ENCODE measurements at places on chromosomes 11 and 22.

GRCh38 chr11:78354408-78355308, 63.0 kb downstream of the GAB2 start:
- DNase-seq, result no peak

- DNase-seq, result no peak
Observed at GRCh38 chr22:42685941-42686653, 34.6 kb downstream of the A4GALT start.

GRCh38 chr11:128626913-128627665, 39.7 kb upstream of the ETS1 start:
- no peak for DNase-seq

DNA sequence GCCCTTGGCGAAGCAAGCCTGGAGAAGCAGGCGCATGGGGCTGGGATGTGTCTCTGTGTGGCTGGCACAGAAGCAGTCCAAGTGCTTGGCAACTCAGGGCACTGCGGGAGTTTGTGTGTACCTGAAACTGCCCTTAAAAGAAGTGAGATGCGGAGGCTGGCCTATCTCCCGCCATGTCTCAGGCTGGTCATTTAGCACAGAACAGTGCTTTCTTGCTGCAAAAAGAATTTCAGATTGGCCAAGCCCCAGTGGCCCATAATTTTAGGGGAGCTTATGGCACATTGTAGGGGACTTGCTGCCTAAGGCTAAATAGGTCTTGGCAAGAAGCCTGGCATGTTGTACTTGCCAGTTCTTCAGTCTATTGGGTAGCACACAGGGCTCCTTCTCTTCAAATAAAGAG, 16.4 kb downstream of the EHF start:
- DNase-seq, result no peak

DNA sequence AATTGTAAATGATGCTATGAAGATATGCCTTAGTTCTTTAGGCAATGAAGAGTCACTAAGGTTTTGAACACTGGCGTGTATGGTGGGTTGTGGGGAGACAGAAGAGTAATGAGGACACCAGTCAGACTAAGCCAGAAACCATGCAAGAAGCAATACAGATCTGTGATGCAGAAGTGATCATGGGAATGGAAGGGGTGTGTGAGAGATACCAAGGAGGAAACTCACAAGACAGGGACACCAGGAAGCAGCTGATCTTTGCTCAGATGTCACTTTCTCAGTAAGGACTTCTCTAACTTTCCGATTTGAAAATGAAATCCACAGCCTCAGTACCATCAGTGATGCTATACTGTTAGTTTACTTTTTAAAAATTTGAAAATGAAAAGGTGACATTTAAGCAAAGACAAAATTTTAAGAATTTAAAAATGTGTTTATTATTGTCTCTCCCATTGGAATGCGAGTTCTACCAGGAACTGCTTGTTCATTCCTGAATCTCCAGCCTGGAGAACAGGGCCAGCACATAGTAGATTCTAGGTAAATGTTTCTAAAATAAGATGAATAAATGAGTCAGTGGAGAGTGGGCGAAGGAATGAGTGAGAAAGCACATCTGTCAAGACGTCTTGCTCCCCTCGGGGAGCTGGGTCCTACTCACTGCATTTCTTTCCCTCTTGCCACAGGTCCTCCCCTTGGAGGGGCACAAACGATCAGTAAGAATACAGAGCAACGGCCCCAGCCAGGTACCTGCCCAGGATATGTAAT, 60.4 kb downstream of the KCNJ1 start:
- DNase-seq, result no peak

- no peak for DNase-seq
Observed at GRCh38 chr11:26830757-26831156, 108.9 kb upstream of the SLC5A12 start.

GRCh38 chr11:73950869-73951710, at the start of gene DNAJB13:
Gene DNAJB13 (plus strand): TSS chr11:73951026. CDS start chr11:73951070, 44 bp downstream.
- DNase-seq, result peak; percentile 39

- DNase-seq, result no peak
Observed at GRCh38 chr11:33634291-33634834, 66.3 kb downstream of the C11orf91 start.

DNA sequence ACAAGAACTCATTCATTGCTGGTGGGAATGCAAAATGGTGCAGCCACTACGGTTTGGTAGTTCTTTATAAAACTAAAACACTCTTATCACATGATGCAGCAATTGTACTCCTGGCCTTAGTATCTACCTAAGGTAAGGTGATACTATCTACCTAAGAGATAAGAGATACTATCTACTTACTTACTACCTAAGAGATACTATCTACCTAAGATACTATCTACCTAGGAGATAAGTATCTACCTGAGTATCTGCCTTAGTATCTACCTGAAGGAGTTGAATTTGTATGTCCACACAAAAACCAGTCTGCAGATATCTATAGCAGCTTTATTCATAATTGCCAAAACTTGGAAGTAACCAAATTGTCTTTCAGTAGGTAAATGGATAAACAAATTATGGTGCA, 29.0 kb upstream of the SMCO4 start:
- no peak for DNase-seq

- no peak for DNase-seq
Observed at GRCh38 chr22:30607300-30607930, 441 bp downstream of the TCN2 start.

GRCh38 chr11:95035316-95035715, 10.3 kb downstream of the KDM4E start:
- DNase-seq, result no peak

DNA sequence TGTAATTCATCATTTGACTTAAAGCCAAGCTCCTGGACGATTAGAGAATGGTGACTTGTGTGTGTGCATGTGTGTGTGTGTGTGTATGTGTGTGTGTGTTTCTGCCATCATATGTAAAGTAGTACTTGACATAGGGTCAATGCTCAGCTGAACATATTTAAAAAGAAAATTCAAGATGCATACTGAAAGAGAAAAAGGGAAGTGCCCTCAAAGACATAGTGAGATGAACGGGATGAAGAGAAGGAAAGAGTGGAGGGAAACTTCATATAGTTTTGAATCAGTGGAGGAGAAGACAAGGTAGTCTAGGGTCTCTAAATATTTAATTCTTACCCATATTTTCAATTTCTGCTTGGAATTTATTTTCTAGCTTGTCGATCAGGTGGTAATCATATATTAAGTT, 4.0 kb downstream of the TCN1 start:
- DNase-seq, result no peak

- DNase-seq, result no peak
Observed at GRCh38 chr11:124627546-124627945, 4.9 kb downstream of the TBRG1 start.

GRCh38 chr11:97966901-97967300, 1053.8 kb upstream of the CNTN5 start:
- no peak for DNase-seq

DNA sequence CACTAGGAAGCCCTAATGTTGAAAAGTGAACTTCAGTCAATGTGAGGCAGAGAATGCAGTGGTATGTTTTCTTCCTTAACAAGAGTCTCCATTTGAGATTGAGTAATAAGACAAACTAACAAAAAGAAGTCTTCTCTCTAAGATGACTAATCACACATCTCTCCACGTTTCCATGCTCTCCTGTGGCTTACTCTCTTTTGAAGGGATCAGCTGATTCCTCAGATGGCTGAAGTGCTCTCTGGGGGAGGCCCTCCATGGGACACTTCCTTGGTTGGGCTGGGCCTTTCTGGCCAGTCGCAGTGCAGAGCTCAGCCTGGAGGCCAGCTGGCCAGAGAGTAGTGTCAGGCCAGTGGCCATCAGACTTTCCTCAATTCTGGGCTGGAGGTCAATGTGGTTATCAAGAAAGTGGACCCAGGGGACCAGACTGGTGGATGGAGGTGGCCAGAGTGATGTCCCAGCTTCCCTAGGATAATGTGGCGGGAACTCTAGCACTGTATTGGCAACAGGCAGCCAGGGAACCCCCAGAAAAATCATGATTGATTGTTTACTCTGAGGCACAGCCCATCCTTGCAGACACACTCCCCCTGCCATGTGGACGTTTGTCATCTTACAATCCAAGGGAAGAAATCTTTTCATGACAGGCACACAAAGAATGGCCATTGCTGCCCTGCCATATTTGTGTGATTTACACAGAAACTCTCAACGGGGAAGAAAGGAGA, 14.5 kb downstream of the CSRP3 start:
- no peak for DNase-seq

DNA sequence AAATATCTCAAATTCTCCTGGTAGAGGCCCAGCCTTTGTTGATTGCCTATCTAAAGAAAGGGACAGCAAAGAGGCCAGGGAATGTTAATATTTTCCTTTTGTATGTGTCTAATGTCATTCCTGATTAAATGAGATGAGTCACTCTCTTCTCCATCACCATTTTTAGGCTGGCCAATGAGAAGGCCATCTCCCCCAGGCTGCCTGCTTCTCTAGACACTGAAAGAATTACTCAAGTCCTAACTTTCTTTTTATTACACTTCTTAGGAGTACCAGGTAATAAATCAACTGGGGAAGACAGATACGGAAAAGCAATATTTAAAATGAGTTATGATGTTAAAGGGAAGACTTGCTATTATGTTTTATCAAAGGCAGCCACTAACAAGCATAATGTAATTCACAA, 259.2 kb upstream of the SORL1-AS1 start:
- DNase-seq, result no peak

DNA sequence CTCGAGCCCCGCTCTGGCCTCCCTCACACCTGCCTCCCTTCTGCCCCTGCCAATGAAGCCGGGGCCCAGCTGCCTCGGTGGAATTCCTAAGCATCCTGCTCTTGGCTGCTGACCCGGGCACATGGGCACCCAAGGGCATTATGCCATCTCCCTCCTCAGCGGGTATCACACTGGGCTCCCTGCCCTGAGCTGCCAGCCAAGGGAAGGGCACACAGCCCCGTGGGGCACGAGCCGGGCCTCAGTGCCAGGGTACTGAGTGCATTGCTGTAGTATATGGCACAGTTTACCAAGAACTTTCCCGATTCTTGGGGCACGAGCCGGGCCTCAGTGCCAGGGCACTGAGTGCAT, 43.8 kb upstream of the JAM3 start:
- no peak for DNase-seq

GRCh38 chr11:43243927-43244326, 67.9 kb upstream of the API5 start:
- no peak for DNase-seq

- no peak for DNase-seq
Observed at GRCh38 chr11:73564903-73565302, 33.0 kb downstream of the FAM168A start.

- peak; percentile 93 for DNase-seq
Observed at GRCh38 chr11:96012086-96012824, 88.3 kb upstream of the MTMR2 start.

DNA sequence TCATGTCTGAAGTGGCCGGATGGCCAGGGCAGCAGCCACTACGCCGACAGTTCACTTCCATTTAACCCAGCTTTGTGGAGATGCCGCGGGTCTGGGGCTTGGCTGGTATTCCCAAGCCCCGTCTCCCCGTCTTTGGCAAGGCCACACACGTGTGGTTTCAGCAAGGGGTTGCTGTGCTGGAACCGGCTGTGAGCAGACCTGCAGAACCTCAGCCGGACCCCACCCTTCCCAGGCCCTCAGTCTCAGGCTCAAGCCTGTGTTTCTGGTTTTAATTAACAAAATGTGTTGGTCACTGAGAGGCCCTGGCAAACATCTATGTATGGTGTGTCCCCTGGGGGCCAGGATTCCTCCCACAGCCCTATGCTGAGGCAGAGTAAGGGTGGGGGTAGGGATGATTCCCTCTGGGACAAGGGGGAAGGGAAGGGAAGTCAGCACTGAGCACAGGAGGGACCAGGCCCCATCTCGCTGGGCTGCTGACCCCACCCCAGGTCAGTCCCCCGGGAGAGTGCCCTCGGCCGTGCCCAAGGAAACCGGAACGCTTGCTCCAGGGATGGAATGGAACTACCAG, 9.3 kb downstream of the OSBPL5 start:
- DNase-seq, result no peak

GRCh38 chr22:22408731-22409696, 99.5 kb downstream of the ZNF280B start:
- DNase-seq, result peak; percentile 37

- no peak for DNase-seq
Observed at GRCh38 chr22:46802608-46803027, 40.2 kb downstream of the TBC1D22A start.

- no peak for DNase-seq
Observed at GRCh38 chr11:76456571-76456970, 11.8 kb downstream of the EMSY start.

DNA sequence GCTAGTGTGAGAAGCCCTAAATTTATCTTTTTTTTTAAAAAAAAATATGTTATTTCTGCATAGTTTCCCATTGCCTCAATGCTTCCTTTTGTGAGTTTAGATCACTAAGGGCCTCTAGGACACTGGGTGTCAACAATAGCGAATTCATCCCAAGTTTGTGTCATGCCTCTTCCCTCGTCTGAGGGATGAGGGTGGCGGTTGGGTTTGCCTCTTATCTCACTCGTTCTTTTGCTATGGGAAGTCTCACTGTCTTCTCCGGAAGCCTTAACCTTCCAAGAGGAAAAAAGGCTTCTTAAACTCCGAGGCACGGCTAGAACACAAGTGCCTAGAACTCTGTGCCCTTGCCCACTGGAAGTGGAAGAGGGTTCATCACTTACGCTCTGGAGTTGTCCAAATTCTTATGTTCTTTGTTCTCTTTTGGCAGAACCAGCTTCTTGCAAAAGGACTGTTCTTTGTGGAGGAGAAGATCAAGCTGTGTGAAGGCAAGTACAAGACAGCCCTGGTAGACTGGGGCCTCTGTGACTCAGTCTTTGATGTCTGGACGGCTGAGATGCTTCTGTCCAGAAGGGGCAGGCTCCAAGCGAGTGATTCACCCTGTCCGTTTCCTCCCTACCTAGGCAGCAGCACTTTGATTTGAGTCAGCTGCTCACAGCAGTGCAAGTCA, 78.5 kb downstream of the TRAF6 start:
- peak; percentile 53 for DNase-seq

DNA sequence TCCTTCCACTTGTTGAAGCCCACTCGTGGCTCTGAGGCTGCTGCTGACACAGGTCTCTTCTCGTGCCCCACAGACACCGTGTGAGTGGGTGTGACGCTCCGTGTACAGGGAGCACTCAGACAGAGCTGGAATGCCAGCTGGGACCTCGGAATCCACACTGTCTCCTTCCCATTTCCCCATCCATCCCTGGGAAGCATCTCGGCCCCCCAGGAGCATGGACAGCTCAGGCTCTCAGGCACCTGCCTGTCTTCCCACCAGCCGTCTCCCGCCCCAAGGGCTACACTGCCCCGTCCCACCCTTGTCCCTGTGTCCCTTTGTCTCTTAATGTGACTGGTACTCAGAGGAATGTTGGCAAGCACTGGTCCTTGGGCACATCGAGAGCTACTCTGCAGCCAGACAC, 63.8 kb downstream of the ARHGAP8 start:
- no peak for DNase-seq

GRCh38 chr11:77474684-77475060, 778 bp upstream of the PAK1 start:
- DNase-seq, result no peak

- DNase-seq, result no peak
Observed at GRCh38 chr11:79333355-79333754, 107.5 kb downstream of the TENM4 start.

DNA sequence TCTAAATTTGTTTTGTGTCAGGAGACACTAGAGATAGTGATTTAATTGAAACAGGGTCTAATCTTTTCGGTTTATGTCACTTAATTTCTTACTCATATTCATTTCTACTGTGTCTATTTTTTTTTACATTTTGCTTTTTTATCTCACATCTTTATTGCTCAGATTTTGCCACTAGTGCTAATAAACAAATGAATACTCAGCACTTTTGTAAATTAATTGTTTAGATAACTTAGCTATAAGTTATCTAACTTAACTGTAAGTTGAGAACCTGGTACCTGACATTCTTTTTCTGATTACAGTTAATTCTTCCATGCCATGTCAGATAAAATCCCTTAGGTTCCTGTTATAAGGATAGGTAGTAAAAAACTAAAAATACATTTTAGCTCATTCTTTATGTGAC, 22.1 kb upstream of the OR5M8 start:
- DNase-seq, result no peak

All from common myeloid progenitor, CD34-positive (primary cell).